Left lung (tissue), 14 donors: ENCODE measurements at places on chromosomes 2 and 18. TPM values are rescaled to one million over a fixed set of nuclear protein-coding genes. Genes with fewer than 3 reads are reported as not detected.

GRCh38 chr2:190304404-190304803 is 15.2 kb downstream of the HIBCH start:
- no peak for DNase-seq

- no peak for DNase-seq
Observed at GRCh38 chr2:155583674-155584195, 748.8 kb downstream of the NR4A2 start.

GRCh38 chr2:169673106-169673505 is 21.1 kb downstream of the CFAP210 start:
- DNase-seq = no peak

- no peak for DNase-seq
Observed at GRCh38 chr2:212284166-212284565, 254.4 kb downstream of the ERBB4 start.

DNA sequence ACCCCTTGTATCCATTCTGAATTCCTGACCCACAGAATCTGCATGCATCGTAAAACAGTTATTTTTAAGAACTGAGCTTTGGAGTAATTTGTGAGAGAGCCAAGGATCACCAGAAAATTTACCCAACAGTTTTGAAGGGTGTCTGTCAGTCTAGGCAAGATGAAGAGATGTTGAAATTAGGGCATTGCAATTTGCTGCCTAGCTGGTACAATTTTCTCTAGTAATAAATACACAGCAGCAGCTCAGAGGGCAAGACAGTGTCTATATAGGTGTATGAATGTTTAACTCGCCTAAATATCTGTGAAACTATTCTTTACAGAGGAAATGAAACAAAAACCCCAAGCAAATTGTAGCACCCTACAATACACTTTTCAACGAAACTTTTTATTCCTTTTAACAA is 377.8 kb upstream of the POU3F3 start:
- no peak for DNase-seq

DNA sequence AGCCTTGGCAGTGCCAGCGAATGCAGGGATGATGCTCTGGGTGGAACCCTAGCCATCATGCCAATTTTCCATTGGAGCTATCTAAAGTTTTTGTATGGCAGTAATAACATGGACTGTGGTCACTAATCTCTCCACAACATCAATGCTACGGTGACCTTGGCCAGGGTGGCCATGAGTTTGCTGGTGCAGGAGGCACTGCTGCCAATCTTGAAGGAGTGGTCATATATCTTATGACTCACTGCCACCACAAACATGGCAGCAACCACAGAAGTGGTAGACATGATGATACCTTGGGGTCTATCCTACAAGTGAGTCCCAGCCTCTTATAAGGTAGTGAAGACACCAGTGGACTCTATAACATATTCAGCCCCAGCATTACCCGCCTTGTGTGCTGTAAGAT is 104.6 kb downstream of the EVA1A start:
- no peak for DNase-seq

GRCh38 chr2:10343658-10344057 is 41.0 kb downstream of the HPCAL1 start:
- no peak for DNase-seq

DNA sequence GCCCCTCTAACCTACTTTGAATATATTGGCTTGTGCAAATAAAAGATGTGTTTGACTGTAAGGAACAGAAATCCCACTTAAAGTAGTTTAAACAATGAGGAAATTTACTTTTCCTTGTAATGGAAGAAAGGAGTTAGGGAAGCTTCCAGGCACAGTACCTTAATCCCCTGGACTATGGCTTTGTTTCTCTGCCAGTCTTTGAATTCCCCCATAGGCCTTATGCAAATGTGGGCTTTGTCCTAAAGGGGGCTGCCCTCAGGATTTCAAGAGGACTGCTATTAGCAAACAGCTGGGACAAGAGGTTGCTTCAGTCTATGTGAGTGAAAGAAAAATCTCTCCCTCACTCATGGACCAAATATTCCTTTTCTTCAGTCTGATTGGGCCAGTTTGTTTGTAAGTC is 255.1 kb upstream of the THSD7B start:
- DNase-seq = no peak

DNA sequence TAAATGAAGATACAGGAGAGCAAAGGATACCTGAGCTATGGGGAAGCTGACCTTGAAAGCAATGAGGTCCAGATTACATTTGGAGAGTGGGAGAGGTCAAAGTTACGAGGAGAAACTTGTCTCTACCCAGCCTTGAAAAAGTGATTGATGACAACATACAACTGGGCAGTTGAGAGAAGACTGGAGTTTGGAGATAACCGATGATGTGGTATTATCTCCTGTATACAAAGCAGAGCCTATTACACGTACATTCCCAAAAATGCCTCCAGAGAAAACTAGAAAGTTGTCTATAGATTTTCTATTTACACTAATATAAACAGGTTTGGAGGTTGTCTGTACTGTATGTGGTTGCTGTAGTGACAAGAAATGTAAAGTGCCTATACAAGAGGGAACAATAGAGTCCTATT is 28.3 kb downstream of the ARL5A start:
- DNase-seq = no peak

- no peak for DNase-seq
Observed at GRCh38 chr18:9182852-9183399, 46.3 kb downstream of the ANKRD12 start.

DNA sequence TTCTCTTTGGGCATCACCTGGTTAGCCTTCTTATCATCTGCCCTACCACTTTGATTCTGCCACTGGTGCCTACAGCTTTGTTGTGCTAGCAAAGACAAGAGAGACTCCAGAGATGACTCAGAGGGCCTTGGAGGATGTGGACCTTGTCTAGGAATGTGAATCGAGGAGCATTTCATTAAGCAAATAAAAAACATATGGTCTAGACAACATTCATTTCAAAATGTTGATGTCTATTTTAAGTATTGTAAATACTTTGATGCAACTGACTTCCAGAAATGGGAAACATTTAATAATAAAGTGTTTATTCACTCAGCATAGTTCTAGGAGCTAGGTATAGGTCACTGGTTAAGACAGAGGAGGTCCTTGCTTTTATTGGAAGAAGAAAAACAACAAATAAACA is 195.5 kb downstream of the CDCA7 start:
- DNase-seq = no peak

GRCh38 chr18:62446511-62446910 is 76.3 kb upstream of the ZCCHC2 start:
- DNase-seq = no peak

GRCh38 chr2:112629823-112630222 is 15.9 kb upstream of the SLC20A1 start:
- no peak for DNase-seq

DNA sequence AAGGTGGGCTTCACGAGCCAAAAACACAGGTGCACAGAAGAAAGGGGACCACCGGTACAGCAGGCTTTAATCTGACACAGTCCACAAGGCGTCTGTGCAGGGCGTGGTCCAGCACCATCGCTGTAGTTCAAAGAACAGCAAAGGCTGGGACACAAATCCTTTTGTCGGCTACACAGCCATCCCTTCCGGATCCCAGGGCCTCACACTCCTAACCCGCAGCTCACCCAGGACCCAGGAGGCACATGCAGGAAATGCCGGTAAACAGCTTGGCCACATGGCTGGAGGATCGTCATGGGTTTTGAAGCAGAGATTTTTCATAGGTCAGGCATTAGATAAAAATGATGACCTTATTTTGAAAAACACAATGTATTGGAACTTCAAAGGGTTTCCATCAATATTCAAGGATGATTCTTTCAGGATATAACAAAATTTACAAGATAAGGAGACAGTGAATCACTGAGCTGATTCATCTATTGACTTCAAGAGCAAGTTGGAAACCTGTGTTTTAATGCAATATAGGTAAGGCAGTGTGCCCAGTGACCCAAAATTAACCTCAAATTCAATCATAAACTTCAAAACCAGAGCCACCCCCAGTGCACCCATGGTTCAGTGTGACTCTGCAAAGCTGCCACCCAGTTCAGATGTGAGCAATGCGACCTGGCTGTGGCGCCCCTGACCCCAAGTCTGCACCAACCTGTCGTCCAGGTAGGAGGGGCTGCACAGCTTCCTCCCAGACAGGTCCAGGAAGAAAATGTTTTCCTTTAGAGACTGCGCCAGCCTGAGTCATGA is 74.4 kb downstream of the TMEM18 start:
- no peak for DNase-seq

DNA sequence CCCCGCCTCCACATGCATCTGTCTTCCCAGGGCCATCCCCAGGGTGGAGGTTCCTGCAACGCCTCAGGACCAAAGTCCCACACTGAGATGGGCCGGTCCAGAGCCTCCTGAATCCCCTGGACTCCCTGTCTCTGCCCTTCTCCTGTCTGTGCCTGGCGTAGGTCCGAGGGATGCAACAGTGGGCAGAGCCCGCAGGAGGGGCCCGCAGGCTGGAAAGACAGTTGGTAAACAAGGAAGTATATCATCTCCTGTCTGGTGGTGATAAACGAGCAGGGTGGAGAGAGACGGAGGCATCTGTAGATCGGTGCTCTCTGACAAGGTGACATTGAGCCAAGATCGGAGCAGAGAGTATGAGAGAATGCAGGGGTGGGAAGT is 72.6 kb upstream of the RAB6C start:
- DNase-seq = no peak

- DNase-seq = no peak
Observed at GRCh38 chr18:13363359-13363758, 144.8 kb downstream of the LDLRAD4 start.

DNA sequence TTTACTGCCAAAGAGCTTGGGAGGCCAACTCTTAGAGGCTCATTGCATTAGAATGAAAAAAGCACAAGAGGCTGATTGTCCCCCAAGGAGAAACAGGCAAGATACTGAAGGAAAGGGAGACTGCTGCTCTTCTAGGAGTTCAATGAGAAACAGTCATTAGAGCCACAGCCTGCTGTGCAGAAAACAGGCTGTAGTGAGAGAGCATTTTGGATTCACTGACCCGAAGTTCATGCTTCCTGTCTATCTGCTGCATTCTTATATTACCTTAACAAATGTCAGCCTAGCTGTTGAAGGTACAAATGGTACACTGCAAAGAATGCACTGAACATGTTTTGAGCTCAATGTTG is 423.3 kb downstream of the SETBP1 start:
- no peak for DNase-seq

DNA sequence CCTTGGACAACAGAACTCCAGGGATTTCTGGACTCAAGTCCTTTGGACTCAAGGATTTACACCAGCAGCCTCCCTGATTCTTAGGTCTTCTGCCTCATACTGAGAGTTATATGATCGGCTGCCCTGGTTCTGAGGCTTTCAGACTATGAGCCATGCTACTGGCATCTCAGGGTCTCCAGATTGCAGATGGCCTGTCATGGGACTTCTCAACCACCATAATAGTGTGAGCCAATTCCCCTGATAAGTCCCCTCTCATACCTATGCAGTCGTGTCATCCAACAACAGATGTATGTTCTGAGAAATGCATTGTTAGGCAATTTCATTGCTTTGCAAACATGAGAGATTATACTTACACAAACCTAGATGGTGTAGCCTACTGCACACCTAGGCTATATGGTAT is 61.4 kb upstream of the MSTN start:
- no peak for DNase-seq

- no peak for DNase-seq
Observed at GRCh38 chr2:31378389-31378788, 36.2 kb downstream of the XDH start.

The FHL2 gene
- 5.9 TPM for polyA plus RNA-seq

The FMNL2 gene
- polyA plus RNA-seq = 90.0 TPM

The DQX1 gene
- 0.17 TPM for polyA plus RNA-seq

The GALNT14 gene
- 4.7 TPM for polyA plus RNA-seq

The TRIP12 gene
- 185 TPM for polyA plus RNA-seq

The IL36B gene
- polyA plus RNA-seq = not detected

The PAIP2B gene
- 10.2 TPM for polyA plus RNA-seq

The FAM237A gene
- polyA plus RNA-seq = not detected

The PROM2 gene
- polyA plus RNA-seq = 15.9 TPM

The IL36G gene
- not detected for polyA plus RNA-seq
